DND-41 (cell line): ENCODE measurements at places on chromosomes 5 and 9.
A peak's percentile ranks its signal among the peaks of the same experiment; 100 is the strongest.

DNA sequence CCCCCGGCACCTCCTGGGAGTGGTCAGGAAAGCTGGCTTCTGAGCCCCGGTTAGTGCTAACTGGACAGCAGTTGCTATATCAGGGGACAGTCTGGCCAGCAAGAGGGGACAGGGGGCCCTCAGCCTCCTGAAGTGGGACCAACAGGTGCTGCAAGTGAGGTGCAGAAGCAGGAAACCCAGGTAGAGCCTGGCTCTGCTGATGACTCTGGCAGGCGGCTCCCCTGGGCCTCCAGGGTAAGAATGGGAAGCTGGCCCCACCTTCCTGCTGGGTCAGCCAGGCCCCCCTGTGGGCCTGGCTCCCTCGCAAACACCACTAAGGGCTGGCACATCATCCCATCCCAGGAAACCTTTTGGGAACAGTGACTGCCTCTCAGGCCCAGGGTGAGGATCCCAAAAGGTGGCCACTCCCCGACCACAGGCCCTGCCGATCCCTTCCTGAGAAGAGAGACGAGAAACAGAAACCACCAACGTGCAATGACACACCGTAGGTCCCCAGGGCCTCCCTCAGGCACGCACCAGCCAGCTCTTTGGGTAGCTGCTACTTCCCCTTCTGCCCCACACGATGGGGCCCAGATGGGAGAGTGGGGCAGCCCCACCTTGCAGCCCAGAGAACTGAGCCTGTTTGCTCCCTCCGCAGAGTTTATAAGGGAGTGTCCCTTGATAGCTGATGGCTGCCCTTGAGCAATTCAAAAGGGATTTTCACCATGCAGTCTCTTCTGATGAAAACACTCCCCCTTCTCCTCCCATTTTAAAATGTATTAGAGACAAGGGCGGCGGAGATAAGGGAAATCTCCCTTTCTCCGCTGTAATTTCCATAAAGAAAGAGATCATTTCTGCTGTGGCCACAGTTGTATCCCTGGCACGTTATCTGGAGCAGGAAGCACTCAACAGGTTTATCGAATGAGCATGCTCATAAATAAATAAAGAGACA lies 76.8 kb downstream of the STK10 start:
- H3K27ac ChIP-seq, result peak overlapping the region; percentile 68
- no peak overlapping the region for H3K4me3 ChIP-seq
- peak; percentile 87 for DNase-seq
- peaks cover 21% of the 10 kb centered on the region for H3K36me3 ChIP-seq
- H3K27me3 ChIP-seq, result no peaks in the 10 kb centered on the region

DNA sequence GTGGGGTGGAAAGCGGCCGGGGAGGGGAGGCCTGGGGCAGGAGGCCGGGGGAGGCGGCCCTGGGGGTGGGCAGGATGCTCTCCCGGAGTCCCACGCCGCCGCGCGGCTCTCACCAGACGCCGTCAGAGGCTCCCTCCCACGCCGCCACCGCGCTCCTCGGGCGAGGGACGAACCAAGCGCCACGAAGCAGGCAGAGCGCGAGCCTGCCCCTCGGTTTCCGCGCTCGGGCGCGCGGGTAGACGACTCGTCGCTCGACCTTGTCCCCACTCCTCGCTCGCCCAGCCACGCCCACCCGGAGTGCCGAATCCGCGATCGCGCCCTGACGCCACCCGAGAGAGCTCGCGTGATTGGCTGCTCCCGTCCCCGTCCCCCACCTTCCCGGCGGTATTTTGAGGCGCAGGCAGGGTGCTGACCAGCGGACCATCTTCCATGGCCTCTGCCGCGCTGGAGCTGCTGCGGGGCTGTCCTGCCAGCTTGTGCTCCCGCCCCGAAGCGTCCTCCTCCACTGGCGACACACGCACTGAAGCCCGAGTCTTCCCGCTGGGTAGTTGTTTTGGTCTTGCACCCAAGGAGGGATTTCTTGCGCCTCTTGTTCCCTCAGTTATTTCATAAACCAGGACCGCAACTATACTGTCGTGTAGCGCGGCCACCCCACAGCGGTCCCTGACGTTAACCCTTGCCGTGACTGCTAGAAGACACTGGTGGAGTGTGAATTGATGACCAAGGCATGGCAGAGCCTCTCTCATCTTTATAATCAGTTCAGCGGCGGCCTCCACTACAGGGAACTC lies at the start of gene GNE:
GNE (minus strand) TSS at position 241 of the 788 bp plus-strand sequence. CDS start 9,093 bp downstream, outside the sequence.
- no peaks in the 10 kb centered on the region; the same call in 1 of the 2 replicates for H3K36me3 ChIP-seq
- DNase-seq, result peak; percentile 95
- H3K27me3 ChIP-seq, result no peaks in the 10 kb centered on the region

DNA sequence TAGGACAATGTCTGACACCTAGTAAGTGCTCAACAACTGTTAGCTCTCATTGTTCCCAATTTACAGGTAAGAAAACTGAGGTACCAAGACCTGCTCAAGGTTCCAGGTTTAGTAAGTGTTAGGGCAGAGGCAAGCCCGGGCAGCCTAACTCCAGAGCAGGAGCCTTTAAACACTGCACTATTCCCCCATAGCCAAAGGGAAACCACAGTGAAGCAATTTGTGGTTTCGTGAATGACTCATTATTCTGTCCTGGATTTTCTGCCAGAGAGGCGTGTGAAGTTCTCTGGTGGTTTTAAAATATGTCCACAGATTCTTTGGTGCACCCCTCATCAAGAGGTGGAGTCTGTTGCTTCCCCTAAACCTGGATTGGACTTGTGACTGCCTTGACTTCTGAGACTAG lies 1.0 kb upstream of the MCC start:
- H3K36me3 ChIP-seq, result no peaks in the 10 kb centered on the region
- H3K27me3 ChIP-seq, result no peaks in the 10 kb centered on the region
- peak; percentile 74 for DNase-seq
- H3K4me3 ChIP-seq, result no peak overlapping the region
- no peak overlapping the region for H3K27ac ChIP-seq

GRCh38 chr9:27664121-27664779 lies 91.0 kb upstream of the C9orf72 start:
- H3K4me1 ChIP-seq, result no peaks in the 10 kb centered on the region
- H3K27ac ChIP-seq, result no peak overlapping the region
- H3K27me3 ChIP-seq, result no peaks in the 10 kb centered on the region
- no peak for DNase-seq
- no peak overlapping the region for H3K4me3 ChIP-seq
- H3K36me3 ChIP-seq, result no peaks in the 10 kb centered on the region

DNA sequence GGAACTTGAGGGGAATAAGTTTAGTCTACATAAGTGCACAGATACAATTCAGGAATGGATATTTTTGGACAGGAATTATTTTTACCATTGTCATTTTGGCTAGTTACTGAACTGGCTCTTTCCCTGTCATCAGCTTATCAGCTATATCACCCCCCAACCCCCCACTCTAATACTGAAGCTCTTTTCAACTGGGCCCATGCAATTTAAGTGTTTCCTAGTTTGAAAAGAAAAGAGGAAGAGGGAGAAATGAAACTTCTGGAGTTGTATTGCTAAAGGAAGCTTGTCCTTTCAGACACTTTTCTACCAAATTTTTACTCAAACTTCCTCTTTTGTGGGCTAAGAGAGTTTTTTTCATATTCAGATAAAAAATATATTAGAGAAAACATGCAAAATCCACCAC lies 18.5 kb upstream of the TIMD4 start:
- DNase-seq, result no peak
- H3K36me3 ChIP-seq, result no peaks in the 10 kb centered on the region
- H3K27me3 ChIP-seq, result no peaks in the 10 kb centered on the region

- no peaks in the 10 kb centered on the region for H3K27me3 ChIP-seq
- no peak overlapping the region for H3K27ac ChIP-seq
- no peak for DNase-seq
- H3K4me1 ChIP-seq, result no peaks in the 10 kb centered on the region
Observed at GRCh38 chr5:150578781-150579461, 61.5 kb upstream of the SYNPO start.

DNA sequence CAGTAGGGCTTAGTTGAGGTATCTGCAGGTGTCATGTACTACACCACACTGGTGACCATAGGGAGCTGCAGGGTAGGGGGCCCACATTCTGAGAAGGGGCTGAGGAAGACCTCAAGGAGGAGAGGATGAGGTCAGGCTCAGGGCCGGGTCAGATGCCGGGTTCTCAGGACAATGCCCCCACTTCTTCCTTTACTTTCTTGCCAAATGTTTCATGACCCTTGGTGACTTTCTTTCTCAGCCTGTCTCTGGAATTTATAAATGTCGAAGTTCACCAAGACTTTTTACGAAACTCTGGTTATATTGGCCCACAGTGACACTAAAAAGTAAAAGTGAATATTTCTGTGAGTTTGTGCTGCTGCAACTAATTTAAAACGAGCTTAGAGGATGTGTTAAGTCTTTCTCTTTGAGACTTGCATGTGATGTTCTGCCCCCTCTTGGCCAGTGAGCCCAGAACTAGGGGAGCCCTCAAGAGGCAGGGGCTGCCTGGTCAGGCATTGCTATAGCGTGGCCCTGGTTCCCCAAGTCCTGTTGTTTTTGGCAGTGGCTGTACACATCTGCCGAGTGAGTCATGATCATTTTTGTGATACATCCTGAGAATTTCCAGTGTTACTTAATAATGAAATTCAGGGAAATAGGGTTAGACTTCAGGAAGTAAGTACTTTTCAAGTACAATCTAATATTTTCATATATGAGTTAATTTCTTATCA lies 11.2 kb downstream of the ACO1 start:
- DNase-seq, result no peak
- no peaks in the 10 kb centered on the region for H3K36me3 ChIP-seq
- H3K4me3 ChIP-seq, result no peak overlapping the region
- no peak overlapping the region for H3K27ac ChIP-seq
- H3K4me1 ChIP-seq, result no peaks in the 10 kb centered on the region
- no peaks in the 10 kb centered on the region for H3K27me3 ChIP-seq

GRCh38 chr9:6006749-6007057 lies 8.7 kb downstream of the RANBP6 start:
- peaks cover 47% of the 10 kb centered on the region for H3K4me1 ChIP-seq
- peak overlapping the region; percentile 86; the same call in 1 of the 2 replicates for H3K4me3 ChIP-seq
- H3K36me3 ChIP-seq, result peaks cover 4% of the 10 kb centered on the region; the same call in 1 of the 2 replicates
- DNase-seq, result no peak
- H3K27ac ChIP-seq, result no peak overlapping the region
